Muscle of back (tissue), 13 donors: ENCODE measurements at places on chromosomes 12 and 14. TPM values are rescaled to one million over a fixed set of nuclear protein-coding genes. Genes with fewer than 3 reads are reported as not detected.

The LBHD2 gene
- not detected for polyA plus RNA-seq

The POTEM gene
- not detected for polyA plus RNA-seq

The CABP1 gene
- polyA plus RNA-seq, result 1.6 TPM

The RND1 gene
- 3.6 TPM for polyA plus RNA-seq

The OR4E2 gene
- polyA plus RNA-seq, result not detected

The PMCH gene
- not detected for polyA plus RNA-seq

The CYP27B1 gene
- 0.20 TPM for polyA plus RNA-seq

The MTHFD1 gene
- polyA plus RNA-seq, result 42.4 TPM

The INHBC gene
- polyA plus RNA-seq, result 0.34 TPM

The DPPA3 gene
- not detected for polyA plus RNA-seq

The SYT1 gene
- 1.2 TPM for polyA plus RNA-seq

The SLC22A17 gene
- 20.0 TPM for polyA plus RNA-seq

The CIDEB gene
- polyA plus RNA-seq, result 12.6 TPM

The BICDL1 gene
- 3.1 TPM for polyA plus RNA-seq

The HOXC5 gene
- polyA plus RNA-seq, result 2.1 TPM

The ASCL1 gene
- polyA plus RNA-seq, result not detected

The CLECL1 gene
- polyA plus RNA-seq, result 0.36 TPM

The GPR84 gene
- 0.11 TPM for polyA plus RNA-seq

The KCNMB4 gene
- polyA plus RNA-seq, result 22.1 TPM

The GLIPR1L1 gene
- 0.20 TPM for polyA plus RNA-seq

The TMED10 gene
- polyA plus RNA-seq, result 125 TPM

The B4GALNT1 gene
- polyA plus RNA-seq, result 2.0 TPM

The KRT79 gene
- polyA plus RNA-seq, result not detected

The RERG gene
- polyA plus RNA-seq, result 7.6 TPM

The DGKA gene
- 13.1 TPM for polyA plus RNA-seq

The DBX2 gene
- polyA plus RNA-seq, result 0.11 TPM

The CGRRF1 gene
- polyA plus RNA-seq, result 17.0 TPM

The ZNF385A gene
- polyA plus RNA-seq, result 17.2 TPM

The HNRNPA1 gene
- polyA plus RNA-seq, result 1,732 TPM

The KCNA5 gene
- polyA plus RNA-seq, result 3.1 TPM

The GALNT16 gene
- 27.1 TPM for polyA plus RNA-seq

The PAWR gene
- polyA plus RNA-seq, result 14.1 TPM

The CMKLR1 gene
- 6.6 TPM for polyA plus RNA-seq

The CLBA1 gene
- polyA plus RNA-seq, result 4.5 TPM

The RNASE1 gene
- polyA plus RNA-seq, result 181 TPM

The PZP gene
- polyA plus RNA-seq, result 0.50 TPM

The UNC119B gene
- polyA plus RNA-seq, result 13.0 TPM

The CLEC2B gene
- 2.7 TPM for polyA plus RNA-seq
